ENCODE measurements at places on chromosomes 5 and 9.

- DNase-seq = no peak
Measured at GRCh38 chr5:94223235-94223634, 395.2 kb downstream of the KIAA0825 start.

DNA sequence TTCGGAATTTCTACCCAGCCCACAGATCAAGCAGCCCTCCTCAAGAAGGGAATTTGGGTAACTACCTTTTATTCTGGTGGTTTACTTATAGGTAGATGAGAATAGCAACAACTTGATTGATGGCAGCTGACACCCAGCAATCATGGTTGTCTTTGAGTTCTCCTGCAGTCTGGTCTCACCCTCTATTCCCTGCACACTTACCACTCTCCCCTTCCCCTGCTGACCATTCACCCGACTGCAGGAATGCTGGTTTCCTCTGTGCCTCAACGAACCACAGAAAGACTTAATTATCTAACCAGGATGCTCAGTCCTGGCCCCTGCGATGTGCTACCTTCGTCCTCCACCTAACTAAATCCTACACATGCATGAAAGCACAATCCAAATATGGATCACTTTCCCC lies 243.0 kb downstream of the RFK start:
- DNase-seq = no peak

DNA sequence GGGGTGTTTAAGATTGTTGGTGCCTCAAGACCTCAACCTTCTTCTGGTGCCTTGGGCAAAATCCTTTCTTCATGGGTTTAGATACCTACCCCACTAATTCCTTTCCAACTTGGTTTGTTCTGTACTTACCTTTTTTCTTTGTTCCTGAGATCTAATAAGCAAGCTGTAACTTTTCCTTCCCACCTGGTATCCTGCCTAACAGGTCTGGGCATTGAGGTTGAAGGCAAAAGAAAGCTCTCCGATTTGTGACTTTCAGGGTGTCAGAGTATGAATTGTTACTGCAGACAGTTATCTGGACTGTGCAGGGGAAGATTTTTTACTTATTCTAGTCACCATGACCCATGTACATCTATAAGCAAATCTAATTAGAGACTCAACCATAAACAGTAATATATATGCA lies 162.6 kb upstream of the DMRT1 start:
- DNase-seq = no peak

DNA sequence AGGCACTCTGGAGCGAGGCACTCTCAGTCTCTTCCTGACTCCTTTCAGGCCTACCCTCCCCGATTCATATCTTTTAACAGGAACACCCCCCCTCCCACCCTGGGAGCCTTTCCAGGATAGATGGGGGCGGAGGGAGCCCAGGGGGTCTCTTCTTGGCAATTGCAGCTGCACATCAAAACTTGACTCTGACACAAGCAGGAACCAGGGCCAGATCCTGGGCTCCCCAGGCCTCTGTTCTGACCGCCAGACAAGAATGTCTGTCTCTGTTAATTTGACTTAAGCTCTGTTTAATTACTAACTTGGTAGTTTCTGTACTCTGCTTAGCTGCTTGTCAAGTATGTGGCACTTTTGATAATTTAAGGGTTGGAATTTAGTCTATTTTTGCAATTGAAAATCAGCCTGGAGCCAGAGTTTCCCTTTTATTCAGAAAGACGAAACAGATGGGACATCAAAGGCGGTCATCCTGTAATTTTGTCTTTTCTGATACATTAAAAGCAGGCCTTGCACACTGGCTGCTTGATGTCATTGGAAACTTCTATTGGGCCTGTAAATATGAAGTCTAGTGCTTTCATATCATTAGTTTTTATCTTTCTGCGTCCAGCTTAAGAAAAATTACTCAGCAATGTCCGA lies 43.3 kb downstream of the ACTL7B start:
- DNase-seq = no peak

DNA sequence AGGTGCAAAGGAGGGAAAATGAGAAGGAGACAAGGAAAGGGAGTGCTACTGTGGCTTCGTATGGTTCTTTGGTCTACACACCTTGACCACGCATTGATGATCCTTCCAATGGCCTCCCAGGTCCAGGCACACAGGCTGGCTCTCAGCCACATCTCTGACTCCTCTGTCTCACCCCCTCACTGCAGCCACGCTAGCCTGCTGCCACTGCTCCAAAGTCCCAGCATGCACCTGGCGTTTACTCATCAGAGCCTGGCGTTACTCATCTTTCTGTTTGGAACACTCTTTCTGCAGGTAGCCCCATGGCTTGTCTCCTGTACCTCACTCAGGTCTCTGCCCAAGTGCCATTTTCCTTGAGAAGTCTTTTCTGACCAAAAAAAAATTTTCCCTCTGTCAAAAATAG lies 195.5 kb downstream of the SNCAIP start:
- DNase-seq = no peak

DNA sequence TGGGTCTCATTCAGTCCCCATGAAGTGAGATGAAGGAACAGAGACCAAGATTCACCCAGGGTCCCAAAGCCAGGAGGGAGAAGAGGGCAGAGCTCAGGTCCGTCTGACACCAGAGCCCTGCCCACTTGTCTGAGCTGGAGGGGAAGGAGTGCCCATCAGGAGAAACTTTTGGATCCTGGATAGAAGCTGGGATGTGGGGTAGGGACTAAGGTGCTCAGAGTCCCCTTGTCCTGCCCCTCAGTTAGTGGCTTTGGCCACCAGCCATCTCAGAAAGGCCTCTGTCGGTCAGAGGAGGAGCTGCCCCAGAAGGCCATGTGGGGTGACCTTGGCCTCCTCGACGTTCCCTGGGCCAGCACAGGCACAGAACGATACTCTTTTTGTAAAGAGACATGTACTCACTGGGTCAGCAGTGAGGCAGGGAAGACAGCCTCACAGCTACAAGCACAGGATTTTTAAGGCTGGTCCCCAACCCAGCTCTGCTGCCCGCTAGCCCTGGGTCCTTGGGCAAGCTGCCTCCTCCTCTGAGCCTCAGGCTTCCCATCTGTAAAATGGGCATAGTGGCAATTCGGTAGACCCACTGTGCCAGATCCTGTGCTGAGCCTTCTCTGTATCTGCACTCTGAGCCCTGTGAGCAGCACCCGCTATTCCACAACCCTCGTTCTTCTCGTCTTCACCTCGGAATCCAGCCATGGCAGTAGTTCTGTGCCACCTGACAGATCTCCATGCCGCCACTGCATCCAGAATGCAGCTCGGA lies 49.4 kb downstream of the C9orf50 start:
- DNase-seq = no peak

DNA sequence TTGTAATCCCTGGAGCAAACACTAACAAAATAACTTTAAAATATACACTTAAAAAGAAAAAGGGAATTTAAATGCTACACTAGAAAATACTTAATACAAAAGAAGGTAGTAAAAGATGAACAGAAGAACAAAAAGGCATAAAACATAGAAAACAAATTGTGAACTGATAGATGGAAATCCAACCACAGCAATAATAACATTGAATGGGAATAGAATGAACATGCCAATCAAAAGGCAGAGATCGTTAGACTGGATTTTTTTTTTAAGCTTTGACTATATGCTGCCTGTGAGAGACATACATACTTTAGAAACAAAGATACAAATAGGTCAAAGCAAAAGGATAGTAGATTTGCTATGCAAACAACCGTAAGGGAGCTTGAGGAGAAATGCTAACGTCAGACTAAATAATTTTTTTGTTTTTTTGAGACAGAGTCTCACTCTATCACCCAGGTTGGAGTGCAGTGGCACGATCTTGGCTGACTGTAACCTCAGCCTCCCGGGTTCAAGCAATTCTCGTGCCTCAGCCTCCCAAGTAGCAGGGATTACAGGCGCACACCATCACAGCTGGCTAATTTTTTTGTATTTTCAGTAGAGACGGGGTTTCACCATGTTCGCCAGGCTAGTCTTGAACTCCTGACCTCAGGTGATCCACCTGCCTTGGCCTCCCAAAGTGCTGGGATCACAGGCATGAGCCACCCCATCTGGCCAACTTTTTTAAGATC lies 6.5 kb downstream of the ABO start:
- DNase-seq = no peak

- DNase-seq = no peak
Measured at GRCh38 chr5:64612344-64612961, 77.8 kb upstream of the SHISAL2B start.

DNA sequence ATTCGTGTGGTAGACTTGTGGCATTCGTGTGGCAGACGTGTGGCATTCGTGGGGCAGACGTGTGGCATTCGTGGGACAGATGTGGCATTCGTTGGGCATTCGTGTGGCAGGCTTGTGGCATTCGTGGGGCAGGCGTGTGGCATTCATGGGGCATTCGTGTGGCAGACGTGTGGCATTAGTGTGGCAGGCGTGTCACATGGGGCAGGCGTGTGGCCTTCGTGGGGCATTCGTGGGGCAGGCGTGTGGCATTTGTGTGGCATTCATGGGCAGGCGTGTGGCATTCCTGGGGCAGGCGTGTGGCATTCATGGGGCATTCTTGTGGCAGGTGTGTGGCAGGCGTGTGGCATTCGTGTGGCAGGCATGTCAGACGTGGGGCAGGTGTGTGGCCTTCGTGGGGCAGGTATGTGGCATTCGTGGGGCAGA lies 106.0 kb downstream of the EHMT1 start:
- no peak for DNase-seq
